ENCODE measurements at places on chromosomes 11 and 22.

GRCh38 chr22:44456661-44457412, 41.2 kb downstream of the RTL6 start:
- no peak for DNase-seq

- DNase-seq, result no peak
Observed at GRCh38 chr22:40472579-40472978, 102.2 kb downstream of the SGSM3 start.

GRCh38 chr11:121067962-121068647, 32.9 kb upstream of the TECTA start:
- DNase-seq, result no peak

- DNase-seq, result no peak
Observed at GRCh38 chr11:2432171-2432621, 12.1 kb downstream of the TRPM5 start.

- DNase-seq, result no peak
Observed at GRCh38 chr11:26665036-26665435, 56.8 kb downstream of the SLC5A12 start.

DNA sequence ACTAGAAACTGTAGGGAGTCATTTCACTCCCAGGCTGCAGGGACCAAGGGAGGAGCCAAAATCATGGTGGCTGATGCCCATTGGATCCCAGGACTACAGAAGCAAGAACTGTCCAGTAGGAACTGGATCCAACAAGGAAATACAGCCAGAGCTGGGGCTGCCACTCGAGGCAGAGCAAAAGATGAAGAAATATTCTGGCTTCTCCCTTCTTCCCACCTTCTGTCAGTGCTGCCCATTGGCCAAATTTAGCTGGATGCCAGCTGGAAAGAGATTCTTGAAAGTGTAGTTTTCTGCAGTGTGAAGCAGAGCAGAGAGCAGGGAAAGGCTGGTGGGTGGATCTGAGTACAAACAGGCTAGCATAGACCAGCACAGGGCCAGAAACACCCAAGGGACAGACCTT, 45.6 kb downstream of the COMMD9 start:
- DNase-seq, result no peak

DNA sequence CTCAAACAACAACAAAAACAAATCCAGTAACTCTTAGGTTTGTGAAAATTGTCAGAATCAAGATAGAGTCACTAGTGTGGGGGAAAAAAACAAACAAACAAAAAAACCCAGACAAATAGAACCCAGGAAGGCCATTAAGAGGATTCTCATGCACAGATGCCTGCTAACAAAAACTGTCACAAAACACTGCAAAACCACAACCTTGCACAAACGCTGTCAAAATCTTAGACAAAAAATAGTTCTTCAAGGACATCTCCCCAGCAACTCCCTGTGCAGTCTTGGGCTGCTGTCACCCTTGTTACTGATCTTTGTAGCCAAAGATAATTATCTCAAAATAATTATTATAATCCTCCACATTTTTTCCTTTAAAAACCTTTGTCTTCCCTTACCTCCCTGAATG, 4.6 kb upstream of the ZBED5 start:
- DNase-seq, result no peak

GRCh38 chr11:134497586-134497985, 85.5 kb upstream of the B3GAT1 start:
- DNase-seq, result no peak

GRCh38 chr11:117524468-117525183, 197.0 kb downstream of the CEP164 start:
- DNase-seq, result no peak

GRCh38 chr11:11046781-11047180, 188.9 kb upstream of the ZBED5 start:
- DNase-seq, result no peak

- DNase-seq, result no peak
Observed at GRCh38 chr11:26608507-26609146, 36.6 kb upstream of the MUC15 start.

DNA sequence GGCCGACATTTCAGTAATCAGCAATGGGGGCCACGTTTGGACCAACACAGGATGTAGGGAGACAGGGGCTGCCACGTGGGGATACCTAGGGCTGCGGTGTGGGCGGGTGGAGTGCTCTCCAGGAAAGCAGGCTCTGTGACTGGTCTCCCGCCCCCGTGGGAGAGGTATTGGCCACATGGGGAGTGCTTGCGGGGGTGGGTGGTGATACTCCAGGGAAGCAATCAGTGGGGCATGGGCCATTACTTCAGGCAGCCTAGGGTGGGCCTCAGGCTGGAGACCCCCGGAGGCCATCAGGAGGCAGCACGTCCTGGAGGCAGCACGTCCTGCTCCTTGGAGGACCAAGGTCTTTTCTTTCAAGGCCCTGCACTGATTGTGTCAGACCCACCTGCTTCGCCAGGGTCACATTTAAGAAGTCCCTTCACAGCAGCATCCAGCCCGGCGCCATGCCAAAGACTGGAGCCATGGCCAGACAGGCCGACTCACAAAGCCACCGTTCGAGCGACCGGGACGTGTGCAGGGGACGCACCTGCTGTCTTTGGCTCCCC, 3.0 kb upstream of the MUC2 start:
- no peak for DNase-seq

DNA sequence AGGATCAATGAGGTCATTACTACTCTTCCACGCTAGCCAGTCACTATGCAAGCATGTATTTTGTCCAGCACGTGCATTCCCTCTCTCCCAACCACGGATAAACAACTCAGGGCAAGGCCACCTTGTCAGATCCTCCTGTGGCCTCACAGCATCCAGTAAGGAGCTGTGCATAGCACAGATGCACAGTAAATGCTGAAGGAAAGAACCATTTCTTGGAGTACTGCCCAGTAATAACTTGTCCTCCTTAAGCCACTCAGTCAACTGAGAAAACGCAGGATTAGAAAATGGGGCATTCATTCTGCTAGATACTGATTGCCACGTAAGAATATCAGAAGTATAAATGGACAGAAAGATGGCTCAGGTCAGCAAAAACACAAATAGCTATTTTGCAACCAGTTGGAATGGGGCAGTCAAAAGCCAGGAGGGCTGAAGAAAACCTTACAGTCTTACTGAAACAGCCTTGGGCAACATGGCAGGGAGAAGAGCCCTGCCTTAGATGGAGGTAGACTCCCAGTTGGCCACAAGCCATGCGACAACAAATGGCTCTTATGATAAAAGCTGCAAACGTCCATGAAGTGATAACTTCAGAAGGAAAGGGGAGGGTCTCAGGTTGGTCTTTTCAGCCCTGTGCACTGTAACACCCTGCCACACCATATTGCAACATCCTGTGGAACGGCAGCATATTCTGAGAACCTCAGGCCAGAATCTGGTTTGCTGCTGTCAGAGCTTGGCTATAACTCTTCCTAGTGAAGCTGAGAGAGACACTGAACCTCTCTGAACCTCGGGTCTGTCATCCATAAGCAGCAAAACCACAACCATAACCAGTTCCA, 23.0 kb downstream of the PC start:
- no peak for DNase-seq

- no peak for DNase-seq
Observed at GRCh38 chr11:119282495-119282894, 34.4 kb downstream of the MCAM start.

- DNase-seq, result no peak
Observed at GRCh38 chr11:35654711-35655110, 7.9 kb upstream of the TRIM44 start.

- no peak for DNase-seq
Observed at GRCh38 chr11:2192435-2192834, 20.8 kb upstream of the TH start.

DNA sequence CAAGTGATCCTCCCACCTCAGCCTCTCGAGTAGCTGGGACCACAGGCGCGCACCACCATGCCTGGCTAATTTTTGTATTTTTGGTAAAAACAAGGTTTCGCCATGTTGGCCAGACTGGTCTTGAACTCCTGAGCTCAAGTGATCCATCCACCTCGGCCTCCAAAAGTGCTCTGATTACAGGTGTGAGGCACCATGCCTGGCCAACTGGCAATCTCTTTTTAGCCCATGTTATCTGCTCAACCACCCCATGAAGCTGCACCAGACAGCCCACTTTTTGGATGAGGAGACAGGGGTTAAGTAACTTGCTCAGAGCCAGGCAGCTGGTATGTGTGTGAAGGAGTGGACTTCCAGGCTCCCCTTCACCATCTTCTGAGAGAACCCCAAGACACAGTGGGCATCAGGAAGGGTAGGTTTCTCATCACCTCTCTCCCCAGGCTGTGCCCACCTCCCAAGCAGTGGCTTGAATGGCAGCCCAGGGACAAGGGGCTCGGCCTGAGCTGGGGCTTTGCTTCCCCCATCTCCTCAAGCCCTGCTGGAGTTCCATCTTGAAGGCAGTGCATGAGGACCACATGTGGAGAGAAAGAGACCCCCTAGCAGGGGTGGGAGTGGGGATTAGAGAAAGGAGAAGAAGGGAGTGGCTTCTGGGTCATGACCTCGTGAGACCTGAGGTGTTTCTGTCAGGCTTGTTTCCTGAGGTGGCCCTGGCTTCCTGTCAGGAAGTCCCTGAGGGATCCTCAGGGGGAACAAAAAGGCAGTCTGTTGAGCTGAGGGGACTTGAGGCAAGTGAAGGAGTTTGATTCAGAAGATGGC, 87.5 kb upstream of the PARVA start:
- no peak for DNase-seq
